ENCODE measurements at places on chromosomes 7 and 10.

GRCh38 chr10:93344691-93345090 is 137.4 kb downstream of the MYOF start:
- no peak for DNase-seq

DNA sequence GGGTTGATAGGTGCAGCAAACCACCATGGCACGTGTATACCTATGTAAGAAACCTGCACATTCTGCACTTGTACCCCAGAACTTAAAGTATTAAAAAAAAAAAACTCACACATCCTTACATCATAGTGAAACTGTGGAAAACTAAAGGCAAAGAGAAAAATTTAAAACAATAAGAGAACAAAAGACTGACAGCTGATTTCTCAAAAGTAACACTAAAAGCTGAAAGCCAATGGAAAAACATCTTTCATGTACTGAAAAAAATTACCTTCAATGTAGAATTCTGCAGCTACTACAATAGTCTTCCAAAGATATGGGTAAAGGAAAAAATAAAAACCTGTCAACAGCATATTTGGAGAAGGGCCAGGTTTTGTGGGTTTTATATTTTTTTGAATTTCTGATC is 729.1 kb upstream of the NRP1 start:
- no peak for DNase-seq

- DNase-seq = no peak
Observed at GRCh38 chr7:51186531-51186930, 130.1 kb downstream of the COBL start.

DNA sequence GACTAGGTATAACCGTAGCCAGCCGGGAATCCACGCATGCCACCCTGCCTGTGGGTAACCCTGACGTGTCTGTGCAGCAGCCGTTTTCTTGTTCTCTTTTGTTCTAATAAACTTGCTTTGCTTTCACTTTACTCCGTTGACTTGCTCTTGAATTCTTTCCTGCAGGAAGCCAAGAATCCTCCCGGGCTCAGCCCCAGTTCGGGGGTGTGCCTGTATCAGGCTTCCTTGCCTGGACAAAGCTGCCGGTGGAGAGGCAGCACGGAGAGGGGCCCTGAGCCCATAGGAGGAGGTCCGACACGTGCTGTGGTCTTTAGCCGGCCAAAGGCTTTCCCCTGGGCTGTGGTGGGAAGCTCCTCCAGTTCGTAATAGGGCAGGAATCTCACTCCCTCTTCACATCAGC is 256.5 kb upstream of the PPP2R2D start:
- no peak for DNase-seq

Measured in AG10803 (cell line).